ENCODE measurements at places on chromosomes 2 and 18. TPM values are rescaled to one million over a fixed set of nuclear protein-coding genes. Genes with fewer than 3 reads are reported as not detected.

The SDC1 gene
- 136 TPM for total RNA-seq

GRCh38 chr2:105243961-105244360, 2.4 kb downstream of the GPR45 start:
- H3K36me3 ChIP-seq, result no peaks in the 10 kb centered on the region
- no peak overlapping the region for H3K27ac ChIP-seq
- H3K27me3 ChIP-seq, result peaks cover 47% of the 10 kb centered on the region
- no peak for DNase-seq

DNA sequence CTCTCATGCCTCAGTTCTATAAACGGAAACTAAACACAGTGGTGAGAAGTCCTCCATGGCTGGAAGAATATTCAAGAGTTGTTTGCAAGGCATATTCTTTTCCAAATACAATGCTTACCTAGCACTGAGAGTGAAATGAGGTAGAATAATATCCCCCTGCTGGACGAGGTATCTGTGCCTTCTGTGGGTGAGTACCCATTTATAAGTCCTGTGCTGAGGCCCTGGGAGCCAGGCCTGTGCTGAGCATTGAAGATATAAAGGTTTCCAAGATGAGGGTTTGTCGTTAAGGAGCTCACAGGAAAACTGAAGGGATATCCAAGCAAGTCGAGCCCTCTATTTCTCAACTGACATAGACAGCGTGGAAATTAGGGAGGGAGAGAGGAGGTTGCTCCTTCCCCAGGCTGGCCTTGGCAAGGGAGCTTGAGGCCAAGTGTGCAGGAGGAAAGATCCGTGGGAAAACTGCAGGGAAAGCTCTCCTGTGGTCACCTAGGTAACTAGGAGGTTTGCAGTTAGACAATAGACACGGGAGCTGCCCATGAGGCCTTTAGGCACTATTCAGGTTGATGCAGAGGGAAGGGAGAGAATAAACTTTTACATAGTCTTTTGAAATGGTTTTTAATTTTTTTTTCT, 17.6 kb downstream of the PTPRM start:
- no peak for DNase-seq
- no peaks in the 10 kb centered on the region for H3K27me3 ChIP-seq
- H3K36me3 ChIP-seq, result no peaks in the 10 kb centered on the region
- no peak overlapping the region for H3K27ac ChIP-seq
- H3K4me3 ChIP-seq, result no peak overlapping the region

DNA sequence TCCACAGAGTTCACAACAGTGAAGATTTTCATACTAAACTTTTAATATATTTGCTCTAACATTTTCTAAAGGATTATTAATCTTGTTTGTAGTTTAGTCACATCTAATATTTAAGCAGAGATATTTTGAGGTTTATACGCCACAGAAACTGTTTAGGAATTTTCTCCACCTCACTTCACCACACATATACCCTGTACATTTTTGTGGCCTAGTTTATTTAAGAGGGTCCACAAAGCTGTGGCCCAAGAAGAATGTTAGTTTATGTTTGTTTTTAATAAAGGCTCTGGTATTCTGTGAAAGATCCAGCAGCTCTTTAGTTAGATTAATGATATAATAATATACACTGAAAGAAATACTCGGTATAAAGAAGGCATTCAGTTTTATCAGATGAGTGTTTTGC, 132.7 kb upstream of the TTC27 start:
- H3K36me3 ChIP-seq, result peaks cover 13% of the 10 kb centered on the region
- H3K4me1 ChIP-seq, result no peaks in the 10 kb centered on the region
- H3K27ac ChIP-seq, result no peak overlapping the region
- no peaks in the 10 kb centered on the region for H3K27me3 ChIP-seq
- no peak overlapping the region for H3K4me3 ChIP-seq

Measured in Calu3 (cell line).